NCI-H187 treated with DMSO at 0.1 percent for 48 hours (cell line): ENCODE measurements at places on chromosomes 1 and 21.

- no peak for DNase-seq
Observed at GRCh38 chr21:16708101-16708835, 804.6 kb upstream of the CXADR start.

- no peak for DNase-seq
Observed at GRCh38 chr1:160398823-160399222, 1.5 kb upstream of the VANGL2 start.

- DNase-seq = no peak
Observed at GRCh38 chr1:212928323-212929291, 21.7 kb upstream of the VASH2 start.

DNA sequence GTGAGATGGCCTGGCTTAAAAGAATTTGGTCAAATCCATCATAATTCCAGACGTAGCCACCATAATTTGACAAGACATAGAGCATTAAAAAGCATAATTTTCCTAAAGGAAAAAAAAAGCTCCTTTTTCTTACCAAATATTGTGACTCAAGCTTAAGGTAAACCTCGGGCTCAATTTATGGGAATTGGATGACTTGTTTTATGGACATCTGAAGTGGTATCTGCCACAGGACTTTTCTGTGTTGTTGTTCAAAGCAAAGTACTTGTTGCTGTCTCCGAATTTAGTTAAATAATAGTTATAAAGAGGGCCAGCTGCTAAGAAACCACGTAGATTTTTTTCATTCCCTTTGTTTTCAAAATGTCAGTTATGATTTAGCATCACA is 1.1 kb downstream of the MPZL1 start:
- no peak for DNase-seq

DNA sequence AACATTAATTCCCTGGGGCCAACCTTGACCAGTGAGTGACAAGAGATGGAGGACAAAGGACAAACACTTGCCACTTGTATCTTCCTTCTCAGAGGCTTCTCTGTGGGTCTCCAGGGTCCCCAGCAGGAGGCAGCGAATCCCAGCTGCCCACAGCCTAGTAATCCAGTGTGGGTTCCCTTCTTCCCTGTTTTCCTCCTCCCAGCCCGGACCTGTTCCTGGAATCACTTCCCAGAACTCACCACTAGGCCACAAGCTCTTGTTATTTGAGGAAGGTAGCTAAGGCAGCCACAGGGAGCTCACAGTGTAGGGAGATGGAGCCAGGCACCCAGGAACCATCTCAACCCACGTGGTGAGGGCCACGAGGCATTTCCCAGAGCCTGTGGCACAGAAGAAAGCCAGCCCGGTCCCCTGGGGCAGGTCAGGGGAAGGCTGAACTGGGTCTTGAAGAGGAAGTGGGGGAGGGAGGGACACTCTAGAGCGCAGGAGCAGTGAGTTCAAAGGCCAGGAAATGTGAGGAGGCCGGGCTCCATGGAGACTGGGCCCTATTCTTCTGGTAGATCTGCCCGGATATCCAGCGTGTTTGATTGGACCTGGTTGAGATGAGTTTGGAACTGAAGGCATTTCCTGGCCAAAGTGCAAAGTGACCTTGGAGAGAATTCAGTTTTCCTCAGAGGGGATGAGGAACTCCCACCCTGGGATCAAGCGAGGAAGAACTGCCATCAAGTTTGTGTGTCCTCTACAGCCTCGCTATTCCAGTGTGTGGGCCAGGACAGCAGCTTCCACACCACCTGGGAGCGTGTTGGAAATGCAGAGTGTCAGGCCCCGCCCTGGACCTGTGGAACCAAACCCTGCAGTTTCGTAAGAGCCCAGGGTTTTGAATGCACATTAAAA is 20.3 kb upstream of the C2CD2 start:
- DNase-seq = no peak

DNA sequence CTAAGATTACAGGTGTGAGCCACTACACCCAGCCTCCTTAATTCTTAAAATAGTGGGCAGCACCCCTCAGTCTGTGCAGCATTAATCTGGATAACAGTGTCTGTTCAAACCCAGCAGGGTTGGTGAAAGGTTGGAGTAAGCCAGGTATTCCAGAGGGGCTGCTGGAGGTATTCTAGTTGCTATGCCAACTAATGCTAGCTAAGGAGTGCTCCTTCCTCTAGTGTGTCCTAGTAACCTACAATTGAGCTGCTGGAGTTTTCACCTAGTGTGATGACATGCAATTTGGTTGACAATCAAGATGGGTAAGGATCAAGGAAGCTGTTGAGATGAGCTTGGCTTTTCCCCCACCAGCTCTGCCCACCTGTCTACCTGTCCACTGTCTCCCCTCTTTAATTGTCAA is 100.2 kb upstream of the IPO9 start:
- no peak for DNase-seq

- no peak for DNase-seq
Observed at GRCh38 chr1:9426291-9426711, 113.0 kb upstream of the SLC25A33 start.

- DNase-seq = no peak
Observed at GRCh38 chr1:216535059-216535458, 111.8 kb upstream of the USH2A start.

GRCh38 chr1:93023281-93023680 is 55.8 kb upstream of the MTF2 start:
- no peak for DNase-seq

GRCh38 chr1:46659307-46659870 is 8.8 kb downstream of the ATPAF1 start:
- DNase-seq = no peak

DNA sequence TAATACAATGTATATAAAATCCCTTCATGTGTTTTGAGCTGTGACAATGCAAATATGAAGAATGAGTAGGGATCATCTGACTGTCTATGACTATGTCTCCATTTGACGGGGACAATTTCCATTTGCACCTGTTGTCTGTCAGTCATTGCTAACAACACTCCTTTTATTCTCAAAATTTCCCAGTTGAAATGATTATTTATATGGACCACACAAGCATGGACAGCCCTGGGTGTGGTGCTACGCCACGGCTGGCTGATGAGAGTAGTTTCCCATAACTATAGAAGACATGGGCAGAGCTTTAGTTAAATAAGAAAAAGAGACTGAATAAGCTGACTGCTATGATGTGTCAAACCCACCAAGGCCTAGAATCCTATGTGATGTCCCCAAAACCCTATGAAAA is 135.8 kb downstream of the MAP3K21 start:
- no peak for DNase-seq

- DNase-seq = no peak
Observed at GRCh38 chr1:59116920-59117542, 179.9 kb upstream of the FGGY start.

DNA sequence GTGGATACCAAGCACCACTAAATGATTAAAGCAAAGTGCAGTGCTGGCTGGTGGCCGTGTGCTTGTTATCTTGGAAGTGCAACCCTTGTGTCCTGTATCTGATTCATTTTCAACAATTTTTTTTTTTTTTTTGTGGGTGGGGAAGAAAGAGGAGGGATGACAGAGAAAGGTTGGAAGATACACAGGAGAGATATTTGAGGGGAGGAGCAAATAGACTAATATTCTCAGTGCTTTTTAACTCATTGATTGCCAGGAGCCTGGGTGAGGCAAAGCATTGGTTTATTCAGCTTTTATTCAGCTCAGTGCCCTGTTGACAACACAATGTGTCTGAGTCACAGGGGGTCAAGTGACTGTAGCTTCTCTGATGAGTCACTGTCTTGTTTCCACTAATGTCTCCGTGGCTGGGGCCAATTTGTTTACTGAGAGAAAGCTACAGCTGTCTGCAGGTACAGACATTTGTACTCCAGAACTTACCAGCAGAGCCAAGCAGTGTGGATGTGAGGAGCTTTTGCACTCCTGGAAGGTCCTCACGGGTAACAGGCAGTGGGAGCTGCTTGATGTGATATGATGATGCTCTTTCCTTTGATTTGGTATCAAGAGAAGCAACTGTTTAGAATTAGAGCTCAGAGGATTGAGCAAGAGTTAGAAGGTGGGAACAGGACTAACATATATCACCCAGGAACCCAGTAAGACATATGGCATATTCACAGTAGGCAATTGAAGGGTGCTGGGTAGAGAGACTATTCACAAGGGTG is 23.6 kb upstream of the DNM3 start:
- no peak for DNase-seq

DNA sequence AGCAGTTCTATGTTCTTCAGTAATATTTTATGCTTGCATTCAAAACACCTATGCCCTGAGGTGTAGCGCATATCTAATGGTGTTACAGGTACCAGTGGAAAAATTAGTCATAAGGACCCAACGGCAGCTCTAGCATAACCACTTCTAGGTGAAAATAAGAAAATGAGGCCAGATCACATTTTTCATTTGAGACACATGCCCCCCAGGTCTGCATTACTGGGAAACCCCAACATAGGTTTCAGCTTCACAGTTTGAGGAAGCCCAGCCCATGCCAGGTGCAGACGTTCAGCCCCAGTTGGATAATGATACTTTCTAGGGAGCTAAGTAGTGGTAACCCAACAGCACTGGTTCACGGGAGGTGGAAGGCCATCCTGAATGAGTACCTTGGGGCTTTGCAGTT is 129.8 kb downstream of the CNIH3 start:
- no peak for DNase-seq

DNA sequence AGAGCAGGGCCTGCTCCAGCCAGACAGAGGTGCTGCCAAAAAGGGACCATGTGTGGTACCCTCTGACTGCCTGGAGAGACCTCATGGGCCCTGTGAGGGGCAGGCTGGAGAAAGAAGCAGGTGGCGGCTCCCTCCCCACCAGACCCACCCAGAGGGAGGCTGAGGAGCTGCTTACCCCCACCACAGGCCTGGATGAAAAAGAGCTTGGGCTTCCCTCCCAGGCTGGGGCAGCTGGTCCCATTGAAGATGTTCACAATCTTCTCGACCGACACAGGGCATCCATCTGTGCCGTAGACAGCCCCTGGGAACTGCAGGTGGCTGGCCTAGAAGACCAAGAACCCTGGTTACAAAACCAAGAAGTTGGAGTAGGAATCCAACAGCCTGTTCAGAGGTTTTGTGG is 19.6 kb downstream of the CASP9 start:
- no peak for DNase-seq

DNA sequence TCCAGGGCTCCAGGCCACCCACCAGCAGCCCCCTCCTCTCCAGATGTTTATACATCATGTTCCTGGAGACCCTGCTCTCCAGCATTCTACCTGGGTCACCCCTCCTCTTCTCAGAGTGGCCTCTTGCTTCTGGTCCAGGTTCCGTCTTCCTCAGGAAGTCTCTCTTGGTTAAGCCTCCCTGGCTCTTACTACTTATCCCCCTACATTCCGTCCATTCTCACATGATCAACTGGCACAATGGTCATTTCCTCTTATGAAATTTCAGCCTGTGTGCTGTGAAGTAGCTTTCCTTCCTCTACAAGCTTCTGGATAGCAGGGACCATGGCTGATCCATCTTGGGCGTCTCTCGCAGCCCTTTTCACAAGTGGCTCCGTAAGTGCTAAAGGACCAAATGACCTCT is 33.9 kb upstream of the ATP2B4 start:
- DNase-seq = no peak

- DNase-seq = no peak
Observed at GRCh38 chr1:47812904-47813514, 184.2 kb downstream of the TRABD2B start.

- no peak for DNase-seq
Observed at GRCh38 chr1:234881893-234882771, 246.5 kb downstream of the TOMM20 start.

- DNase-seq = peak; percentile 31
Observed at GRCh38 chr1:244834543-244835275, 749 bp upstream of the COX20 start.
